ENCODE measurements at places on chromosomes 6 and 20.

DNA sequence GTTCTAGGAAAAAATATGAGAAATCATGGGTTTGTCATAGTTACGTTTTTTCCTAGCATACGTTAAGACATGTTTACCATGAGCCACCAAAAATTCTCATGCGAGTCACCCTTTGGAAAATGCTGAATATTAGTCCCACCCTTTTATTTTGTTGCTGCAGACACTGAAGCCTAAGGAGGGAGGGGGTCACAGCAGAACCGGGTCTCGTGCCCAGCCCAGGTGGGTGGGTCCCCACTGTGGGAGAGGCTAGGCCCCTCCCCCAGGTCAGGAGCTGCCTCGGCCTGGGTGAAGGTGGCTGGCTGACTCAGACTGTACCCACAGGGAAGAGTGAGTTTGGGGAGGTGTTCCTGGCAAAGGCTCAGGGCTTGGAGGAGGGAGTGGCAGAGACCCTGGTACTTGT lies 26.2 kb upstream of the SRF start:
- no peak for DNase-seq

GRCh38 chr6:84243240-84243639 lies 15.8 kb upstream of the CEP162 start:
- no peak for DNase-seq

GRCh38 chr6:40845553-40845952 lies 193.5 kb downstream of the UNC5CL start:
- DNase-seq: no peak

DNA sequence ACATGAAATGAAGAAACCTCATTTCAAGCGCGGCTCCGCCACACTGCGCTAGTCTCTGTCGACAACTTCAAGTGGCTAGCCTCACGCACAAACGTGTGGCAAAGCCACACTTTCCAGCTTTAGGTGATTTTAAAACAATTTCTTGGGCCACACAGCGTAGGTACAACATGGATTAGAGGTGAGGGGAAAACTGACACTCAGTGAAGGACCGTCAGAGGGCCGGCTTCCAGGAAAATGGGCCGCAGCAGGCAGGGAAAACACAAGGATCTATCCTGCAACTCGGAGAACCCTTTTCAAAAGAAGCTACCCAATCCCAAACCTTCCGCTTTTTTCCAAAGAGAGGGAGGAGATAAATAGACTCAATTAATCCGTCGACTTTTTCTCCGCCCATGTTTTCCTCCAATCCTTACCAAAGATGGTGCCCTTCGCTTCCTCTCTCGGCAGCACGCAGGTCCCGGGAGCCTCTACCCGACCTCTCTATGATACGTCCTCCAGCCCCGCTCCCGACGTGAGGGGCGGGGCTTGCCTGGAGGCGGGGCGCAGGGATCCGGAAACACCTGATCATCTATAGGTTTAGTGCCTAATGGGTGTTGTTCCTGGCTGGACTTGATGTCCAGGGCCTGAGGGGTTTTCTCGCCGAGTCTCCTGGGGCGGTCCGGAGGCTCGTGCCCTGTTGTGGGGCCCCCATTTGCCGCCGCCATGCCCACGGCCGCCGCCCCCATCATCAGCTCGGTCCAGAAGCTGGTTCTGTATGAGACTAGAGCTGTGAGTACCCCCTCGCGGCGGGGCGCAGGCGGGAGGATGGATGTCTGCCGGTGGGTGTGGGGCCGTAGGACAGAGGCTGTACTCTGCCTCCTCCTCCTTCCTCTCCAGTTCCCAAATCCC lies at the start of the genes AK9 and FIG4:
Gene AK9 (minus strand): TSS at position 466 of the 885 bp plus-strand sequence. CDS start 15,457 bp downstream, outside the sequence.
Gene FIG4 (plus strand): TSS at position 560 of the 885 bp plus-strand sequence. CDS start 140 bp downstream, at position 700.
- DNase-seq: peak; percentile 80

DNA sequence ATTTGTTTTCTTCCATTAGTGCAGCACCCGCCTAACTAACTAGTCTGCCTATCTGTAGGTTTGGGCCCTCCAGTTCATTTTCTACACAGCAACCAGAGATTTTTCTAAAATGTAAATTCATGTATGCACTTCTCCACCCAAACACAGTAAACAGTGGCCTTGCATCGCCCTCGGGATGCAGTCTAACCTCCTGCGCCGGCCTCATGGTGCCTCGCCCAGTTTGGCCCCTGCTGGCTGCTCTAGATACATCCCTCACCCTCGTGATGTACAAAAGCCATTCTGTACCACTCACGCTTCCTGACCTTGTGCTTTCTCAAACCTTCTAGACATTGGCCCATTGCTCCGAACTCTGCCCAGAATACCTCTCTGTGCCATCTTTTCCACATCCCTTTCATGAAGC lies 53.8 kb upstream of the VSTM2L start:
- DNase-seq: no peak

DNA sequence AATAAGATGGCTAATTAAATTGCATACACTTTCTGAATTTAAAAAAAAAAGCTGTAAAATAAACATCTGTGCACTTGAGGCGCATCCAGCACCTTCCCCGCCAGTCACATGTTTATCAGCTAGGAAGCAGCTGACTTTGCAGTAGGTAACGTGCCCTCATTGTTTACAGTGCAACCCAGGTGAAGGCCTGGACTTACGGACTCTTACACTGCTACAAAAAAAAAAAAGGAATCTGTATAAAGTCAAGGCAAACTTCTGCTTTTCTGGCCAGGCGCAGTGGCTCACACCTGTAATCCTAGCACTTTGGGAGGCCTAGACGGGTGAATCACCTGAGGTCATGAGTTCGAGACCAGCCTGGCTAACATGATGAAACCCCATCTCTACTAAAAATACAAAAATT lies 327.8 kb downstream of the CDH4 start:
- no peak for DNase-seq

DNA sequence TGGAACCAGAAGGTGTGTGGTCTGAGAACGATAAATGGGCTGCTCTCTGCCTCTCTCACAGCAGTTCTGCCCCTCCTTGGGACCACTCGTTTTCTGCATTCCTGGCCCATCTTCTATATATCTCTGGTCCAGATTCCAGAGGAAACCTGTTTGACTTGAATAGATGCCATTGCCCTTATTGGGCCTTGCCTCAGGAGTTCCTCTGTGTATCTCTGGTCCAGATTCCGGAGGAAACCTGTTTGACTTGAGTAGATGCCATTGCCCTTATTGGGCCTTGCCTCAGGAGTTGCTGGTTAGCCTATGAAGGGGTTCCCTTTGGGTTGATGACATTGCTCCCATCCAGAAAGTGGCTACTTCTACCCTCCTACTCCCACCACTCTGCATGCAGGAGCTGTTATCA lies 189.4 kb downstream of the SLC16A10 start:
- DNase-seq: no peak

GRCh38 chr20:24938498-24938897 lies 10.6 kb upstream of the CST7 start:
- DNase-seq: no peak

- DNase-seq: no peak
Measured at GRCh38 chr20:53837126-53837826, 233.1 kb downstream of the BCAS1 start.

DNA sequence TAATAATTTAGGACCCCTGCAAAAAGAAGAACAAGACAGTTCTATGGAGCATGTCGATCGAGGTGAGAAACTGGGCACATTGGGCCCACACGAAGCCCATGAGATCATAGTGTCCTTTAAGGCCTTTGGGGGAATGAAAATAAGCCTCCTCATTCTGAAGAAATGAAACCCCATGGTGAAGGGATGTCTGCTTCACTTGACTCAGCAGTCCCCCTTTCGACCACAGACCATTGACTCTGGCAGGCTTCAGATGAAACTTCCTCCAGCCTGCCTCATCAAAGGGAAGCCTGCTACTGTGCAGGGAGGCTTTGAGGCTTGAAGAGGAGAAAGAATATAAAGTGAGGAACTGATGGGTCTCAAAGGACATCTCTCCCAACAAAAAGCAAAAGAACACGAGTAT lies 144.2 kb upstream of the FBXL4 start:
- no peak for DNase-seq

- no peak for DNase-seq
Measured at GRCh38 chr6:17988422-17988944, 1.0 kb upstream of the KIF13A start.

GRCh38 chr6:34062815-34063214 lies 83.1 kb downstream of the GRM4 start:
- DNase-seq: no peak

DNA sequence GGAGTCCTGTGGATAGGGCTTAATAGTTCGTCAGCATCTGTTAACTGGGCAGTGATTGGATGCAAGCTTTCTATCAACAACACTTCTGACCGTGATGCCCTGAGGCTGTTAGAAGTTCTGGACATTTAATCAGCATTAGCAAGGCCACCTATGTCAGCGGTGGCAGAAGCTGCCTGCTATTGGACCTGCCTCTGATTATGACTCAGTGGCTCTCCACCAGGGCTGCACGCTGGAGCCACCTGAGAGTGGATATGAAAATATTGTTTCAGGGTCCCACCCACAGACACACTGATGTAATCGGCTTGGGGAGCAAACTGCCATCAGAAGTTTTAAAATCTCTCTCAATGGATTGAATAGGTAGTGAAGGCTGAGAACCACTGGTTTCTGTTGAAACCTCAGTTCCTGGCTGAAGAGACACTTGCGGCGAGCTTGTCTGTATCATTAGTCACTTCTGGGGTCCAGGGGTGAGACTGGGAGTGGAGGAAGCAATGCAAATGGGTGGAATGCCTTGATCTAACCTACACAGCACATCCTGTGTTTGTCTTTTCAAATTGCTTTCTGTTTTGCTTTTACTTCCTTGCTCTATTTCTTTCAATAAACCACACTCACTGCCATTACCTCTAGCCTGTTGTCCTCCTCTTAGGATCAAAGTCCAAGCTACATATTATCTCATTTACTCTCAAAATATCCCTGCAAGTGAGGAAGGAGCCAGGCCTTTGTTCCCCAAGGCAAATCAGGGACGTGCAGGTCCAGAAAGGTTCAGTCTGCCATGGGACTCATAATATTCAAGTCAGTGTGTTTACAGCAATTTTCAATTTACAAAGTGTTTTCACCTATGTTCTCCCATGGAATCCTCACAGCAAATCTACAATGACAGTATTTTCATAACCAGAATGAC lies 4.2 kb downstream of the CLIC5 start:
- peak; percentile 41 for DNase-seq

DNA sequence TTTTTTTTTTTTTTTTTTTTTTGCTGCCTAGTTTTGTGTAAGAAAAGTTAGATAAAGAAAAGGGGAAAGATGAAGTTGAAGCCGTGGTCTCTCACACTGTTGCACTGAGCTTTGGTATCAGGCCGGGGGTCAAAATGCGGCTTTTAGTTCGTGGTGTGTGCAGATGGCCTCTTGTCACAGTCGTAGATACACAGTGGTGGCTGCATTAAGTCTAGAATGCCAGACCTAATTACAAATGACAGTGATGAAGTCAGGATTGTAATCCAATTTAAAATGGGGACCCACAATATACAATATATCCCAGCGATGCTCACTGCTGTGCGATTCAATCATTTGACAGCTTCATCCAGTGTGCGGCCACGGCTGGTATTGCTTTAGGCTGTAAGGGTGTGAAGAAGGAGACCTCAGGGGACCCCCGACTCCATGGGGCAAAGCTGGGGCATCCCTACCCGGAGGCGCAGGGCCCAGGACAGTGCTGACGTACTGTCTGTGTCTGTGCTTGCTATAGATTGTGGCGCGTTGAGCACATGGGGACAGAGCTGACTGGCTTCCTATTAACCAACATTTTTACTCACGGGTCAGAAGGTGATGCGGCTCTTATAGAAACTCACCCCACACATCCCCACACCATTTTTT lies 210.0 kb upstream of the SOX4 start:
- no peak for DNase-seq

DNA sequence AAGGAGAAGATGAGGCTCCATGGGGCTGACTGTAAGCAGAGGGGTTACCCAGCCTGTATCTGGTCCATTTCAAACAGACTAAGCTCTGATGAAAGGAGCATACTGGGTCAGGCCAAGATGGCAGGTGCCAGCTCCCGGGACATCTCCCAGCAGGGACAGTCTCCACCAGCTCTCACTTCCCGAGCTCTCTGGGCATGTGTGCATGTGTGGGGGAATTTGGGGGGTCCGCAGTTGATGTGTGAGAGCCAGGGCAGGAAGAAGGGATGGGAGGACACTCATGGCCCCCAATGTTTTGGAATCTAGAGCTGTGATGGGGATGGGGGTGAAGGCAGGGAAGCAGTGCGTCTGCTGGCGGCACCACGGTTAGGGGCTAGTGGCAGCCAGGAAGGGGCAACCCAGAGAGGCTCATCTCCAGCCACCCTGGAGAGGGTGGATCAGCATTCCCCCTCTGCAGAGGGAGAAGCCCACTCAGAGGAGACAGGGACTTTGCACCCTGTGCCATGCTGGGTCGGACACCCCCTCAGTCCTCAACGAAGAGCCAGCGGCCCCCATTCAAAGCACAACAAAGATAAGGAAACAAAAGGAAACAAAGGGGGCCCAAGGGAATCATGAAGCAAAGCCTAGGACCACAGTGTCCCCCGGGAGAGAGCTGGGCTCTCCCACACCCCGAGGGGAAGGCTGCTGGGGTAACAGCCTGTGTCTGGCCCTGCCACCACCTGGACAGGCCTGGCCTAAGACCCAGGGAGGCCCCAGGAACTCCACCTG lies 52.4 kb downstream of the DSTN start:
- DNase-seq: no peak

- DNase-seq: no peak
Measured at GRCh38 chr20:64222851-64223525, 32.6 kb upstream of the PCMTD2 start.

DNA sequence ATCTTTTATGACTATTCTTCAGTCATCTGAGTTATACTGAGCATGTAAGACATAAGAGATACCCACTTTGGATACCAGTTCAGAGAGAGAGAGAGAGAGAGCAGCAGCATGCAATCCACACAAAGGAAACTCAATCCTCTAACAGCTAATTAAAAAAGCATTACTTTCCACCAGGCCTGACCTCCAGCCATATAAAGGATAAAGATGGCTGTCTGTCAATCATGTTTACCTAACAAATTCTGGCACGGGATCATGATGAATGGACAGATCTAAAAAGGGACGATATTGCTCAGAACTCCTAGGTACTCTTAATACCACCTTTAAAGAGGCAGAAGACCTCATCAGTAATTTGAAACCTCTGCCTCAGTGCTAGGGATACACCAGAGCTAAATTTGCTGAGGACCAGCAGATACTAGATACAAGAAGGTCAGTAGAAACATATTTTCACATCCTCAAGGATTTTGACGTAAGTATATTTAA lies 159.2 kb downstream of the RPS12 start:
- DNase-seq: no peak

- no peak for DNase-seq
Measured at GRCh38 chr20:46568570-46569129, 18.2 kb upstream of the OCSTAMP start.

DNA sequence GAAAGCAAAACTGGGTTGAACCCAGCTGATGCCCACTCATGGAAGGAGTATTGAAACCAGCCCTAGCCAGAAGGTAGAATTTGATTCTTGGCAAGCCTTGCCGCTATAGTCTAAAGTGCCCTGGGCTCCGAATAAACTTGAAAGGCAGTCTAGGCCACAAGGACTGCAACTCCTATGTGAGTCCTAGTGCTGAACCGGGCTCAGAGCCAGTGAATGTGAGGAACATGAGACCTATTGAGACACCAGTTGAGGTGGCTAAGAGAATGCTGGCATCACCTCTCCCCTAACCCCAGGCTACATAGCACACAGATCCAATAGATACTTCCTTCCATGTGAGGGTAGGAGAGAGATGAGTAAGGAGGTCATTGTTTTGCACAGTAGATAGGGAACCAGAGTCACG lies 3.5 kb upstream of the DEFB110 start:
- no peak for DNase-seq

GRCh38 chr6:38701551-38701950 lies 1.4 kb downstream of the GLO1 start:
- no peak for DNase-seq
